ENCODE measurements at places on chromosomes 1 and 21.
A peak's percentile ranks its signal among the peaks of the same experiment; 100 is the strongest.

GRCh38 chr1:161117759-161118581 is at the start of the genes NIT1 and PFDN2:
Gene NIT1 (plus strand): TSS chr1:161118105. CDS start chr1:161118177, 72 bp downstream.
Gene PFDN2 (minus strand): TSS chr1:161118037. CDS start chr1:161118026, 11 bp downstream.
- DNase-seq: peak; percentile 81

- DNase-seq: no peak
Measured at GRCh38 chr1:203167026-203167912, 8.4 kb downstream of the MYBPH start.

- no peak for DNase-seq
Measured at GRCh38 chr1:205054013-205054412, 11.0 kb downstream of the CNTN2 start.

DNA sequence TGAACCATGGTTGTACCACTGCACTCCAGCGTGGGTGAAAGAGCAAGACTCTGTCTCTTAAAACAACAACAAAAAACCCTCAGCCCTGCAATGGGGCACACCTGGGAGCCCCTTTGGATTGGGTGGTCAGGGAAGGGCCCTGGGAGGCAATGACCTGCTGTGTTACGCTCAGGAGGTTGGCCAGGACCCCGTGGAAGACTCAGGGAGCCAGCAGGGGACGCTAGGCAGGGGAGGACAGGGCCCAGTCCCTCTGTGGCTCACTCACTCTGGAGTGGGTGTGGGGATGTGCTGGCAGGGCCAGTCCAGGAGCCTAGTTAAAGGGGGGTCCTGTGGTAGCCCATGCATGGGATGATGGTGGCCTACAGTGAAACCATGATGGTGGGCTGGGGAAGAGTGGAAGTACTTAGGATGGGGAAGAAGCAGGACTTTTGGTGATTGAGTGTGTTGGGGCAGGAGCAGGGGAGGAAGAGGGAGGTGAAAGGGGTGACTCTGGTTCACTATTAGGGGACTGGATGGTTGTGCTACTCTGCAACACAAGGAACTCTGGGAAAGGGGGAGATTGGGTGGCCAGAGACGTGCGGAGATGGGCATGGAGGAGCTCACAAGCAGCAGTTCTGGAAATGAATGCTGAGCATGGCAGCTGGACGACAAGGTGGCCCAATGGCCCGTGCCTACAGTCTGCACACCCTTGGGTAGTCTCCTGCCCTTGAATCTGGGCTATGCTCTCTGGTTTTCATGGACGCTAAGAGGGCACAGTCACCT is 56.3 kb upstream of the FAM20B start:
- no peak for DNase-seq

GRCh38 chr1:91545506-91546300 is 45.1 kb downstream of the CDC7 start:
- no peak for DNase-seq

GRCh38 chr1:205530116-205530515 is 25.6 kb downstream of the CDK18 start:
- no peak for DNase-seq

- DNase-seq: no peak
Measured at GRCh38 chr1:229208481-229208880, 62.4 kb upstream of the RAB4A start.

DNA sequence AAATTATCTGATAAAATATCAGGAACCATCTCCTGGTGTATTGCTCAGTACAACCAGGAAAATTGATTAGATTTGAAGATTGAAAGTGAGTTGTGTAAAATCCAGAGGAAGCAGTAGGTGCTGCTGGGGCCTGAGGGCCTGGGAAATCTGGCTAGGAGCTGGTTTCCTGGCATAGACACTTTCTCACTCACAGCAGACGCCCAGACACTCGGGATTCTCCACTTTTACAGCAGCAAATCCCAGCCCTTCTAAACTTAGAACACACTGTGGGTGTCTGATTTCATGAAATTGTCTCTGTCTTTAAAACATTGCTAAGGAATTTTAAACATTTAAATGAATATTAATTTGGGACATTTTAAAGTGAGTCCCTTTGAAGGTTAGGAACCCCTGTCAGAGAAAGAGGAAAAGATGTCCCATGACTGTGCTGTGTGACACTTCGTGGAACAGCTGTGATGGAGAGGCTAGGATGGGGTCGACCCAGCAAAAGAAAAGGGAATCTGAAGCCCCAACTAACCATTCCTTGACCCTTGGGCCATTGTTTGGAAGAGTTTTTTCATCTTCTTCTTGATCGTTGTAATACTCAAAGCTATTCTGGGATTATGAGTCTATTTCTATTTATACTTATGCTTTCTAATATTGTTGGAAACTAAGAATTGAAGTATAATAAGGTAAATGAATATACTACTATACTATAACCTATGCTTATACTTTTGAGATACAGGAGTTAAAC is 49.0 kb upstream of the VAMP3 start:
- DNase-seq: no peak

DNA sequence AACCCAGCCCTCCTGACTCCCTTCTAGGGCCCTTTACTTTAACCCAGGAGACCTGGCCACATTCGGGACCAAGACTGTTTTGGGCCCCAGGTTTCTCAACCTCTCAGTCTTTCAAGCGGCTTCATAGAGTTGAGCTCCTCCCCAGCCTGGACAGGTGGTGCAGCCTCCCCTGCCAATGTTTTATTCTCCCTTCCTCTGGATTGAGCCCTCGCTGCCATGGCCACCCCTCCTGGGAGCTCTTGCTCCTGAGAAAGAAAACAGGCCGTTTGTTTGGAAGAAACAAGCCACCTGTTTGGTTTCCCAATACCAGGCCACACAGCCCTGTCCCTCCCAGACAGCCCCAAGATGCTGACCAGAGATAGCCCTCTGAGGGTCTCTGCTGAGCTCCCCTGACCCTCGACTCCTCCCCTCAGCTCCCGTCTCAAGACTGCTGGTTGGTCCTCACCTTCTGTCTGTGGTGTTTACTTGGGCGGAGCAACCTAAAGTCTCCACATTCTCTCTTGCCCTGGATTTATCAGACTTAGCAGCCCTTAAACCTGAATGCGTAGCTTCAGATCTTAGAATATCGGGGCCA is 3.3 kb downstream of the TMEM51 start:
- no peak for DNase-seq

- DNase-seq: peak; percentile 86
Measured at GRCh38 chr1:227437495-227438008, 119.3 kb upstream of the CDC42BPA start.

DNA sequence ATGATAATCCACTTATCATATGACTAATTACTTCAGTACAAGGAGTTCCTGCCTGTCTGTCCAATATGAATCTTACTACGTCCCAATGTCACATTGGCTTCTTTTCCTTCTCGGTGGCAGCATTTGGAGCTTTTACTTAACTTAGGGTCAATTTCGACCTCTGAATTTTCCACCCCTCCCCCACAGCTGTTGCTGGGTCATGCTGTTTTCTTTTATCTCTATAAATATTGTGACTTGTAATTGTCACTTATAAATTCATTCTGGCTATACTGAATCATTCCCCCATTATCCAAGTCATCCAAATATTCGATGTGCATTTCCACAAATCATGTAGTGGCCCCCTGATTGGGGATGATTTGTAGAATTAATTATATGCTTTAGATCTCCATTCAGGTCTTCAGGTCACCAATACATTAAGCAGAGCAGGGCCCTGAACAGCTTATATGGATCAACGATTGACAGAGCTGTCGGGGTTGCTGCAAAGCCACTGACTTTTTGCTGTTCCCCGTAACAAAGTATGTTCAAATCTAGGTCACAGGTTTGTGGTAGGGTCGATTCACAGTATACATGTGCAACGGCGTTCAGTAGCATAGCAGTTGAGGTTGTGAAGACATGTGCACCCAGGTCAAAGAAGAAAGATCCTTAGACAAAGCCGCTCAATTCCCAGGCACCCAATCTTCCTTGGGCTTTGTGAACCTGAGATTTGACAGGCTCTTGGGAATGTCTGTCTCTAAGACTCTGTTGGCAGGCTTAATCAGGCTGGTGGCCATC is 18.3 kb upstream of the RNU1-4 start:
- no peak for DNase-seq

DNA sequence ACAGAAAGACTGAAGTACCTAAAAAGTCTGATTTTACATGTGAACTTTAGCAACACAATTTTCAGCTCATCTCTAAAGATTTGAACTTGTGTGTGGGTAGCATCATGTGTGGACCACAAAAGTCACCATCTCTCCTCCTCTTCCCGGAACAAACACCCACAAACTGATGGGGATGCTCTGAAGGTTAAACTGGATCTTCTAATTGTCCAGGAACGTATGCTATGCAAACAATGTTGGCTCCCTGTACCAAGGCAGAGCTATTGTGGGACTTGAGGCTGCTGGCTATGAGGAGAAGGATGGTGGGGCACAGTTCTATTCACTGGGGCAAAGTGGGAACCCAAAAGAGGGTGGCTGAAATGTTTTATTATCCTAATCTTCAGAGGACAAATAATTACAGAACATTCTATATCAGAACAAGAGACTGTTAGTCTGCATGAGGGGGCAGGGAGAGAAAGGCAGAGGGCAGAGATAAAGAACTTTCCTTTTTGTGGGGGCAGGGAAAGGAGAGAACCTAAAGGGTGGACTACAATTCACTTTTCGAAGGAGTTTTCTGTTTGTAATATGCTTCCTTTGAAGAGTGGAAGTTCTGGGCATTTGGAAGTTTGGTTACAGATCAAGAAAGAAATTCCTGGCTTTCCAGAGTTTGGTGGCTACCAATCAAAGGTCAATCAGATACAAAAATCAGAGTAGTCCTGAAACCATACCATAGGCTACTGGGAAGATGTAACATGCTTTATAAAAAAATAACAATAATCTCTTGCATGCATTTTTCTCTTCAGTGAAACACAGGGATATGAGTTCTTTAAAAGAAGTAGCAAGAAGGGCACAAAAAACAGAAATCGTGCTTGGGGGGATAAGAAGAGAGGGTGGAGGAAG is 62.9 kb downstream of the GADD45A start:
- no peak for DNase-seq

- no peak for DNase-seq
Measured at GRCh38 chr1:151841141-151841540, 1.5 kb upstream of the C2CD4D start.

DNA sequence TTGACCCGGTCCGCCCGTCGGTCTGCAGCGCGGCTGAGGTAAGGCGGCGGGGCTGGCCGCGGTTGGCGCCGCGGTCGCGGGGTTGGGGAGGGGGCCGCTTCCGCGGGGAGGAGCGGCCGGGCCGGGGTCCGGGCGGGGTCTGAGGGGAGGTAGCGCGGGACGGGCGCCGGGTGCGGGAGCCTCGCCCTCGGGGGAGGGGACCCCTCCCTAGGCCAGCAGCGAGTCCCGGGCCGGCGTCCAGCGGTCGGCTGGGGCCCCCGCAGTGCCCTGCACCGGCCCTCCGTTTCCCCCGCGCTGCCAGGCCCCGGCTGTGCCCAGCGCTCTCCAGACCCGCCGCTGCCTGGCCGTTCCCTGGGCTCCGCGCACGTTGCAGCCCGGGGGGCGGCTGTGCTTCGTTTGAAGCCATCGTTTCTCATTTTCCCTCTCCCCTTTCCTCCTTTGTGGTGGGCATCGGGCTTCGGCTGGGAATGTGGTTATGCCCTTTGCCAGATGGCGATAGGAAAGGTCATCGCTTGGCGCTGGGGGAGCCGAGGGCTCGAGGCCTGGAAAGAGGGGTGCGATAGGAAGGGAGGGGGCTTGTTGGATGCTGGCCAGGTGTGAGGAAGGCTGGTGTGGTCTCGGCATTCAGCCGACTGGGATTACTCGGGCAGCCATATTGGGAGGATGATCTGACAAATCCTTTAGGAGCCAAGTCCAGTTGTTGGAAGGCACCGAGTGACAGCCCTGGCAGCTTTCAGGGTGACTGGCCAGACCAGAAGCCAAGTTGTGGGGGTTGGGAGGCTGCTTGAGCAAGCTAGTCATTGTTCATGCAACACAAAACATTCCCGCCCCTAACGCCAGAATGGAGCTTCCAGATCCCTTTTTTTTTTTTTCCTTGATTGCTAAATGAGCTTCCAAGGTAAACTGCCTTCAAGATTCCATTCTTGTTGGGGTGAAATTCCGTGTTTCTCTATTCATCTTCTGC is 753 bp downstream of the KIF1B start:
- peak; percentile 49 for DNase-seq

- DNase-seq: no peak
Measured at GRCh38 chr1:156167536-156167935, 14.2 kb downstream of the SEMA4A start.

DNA sequence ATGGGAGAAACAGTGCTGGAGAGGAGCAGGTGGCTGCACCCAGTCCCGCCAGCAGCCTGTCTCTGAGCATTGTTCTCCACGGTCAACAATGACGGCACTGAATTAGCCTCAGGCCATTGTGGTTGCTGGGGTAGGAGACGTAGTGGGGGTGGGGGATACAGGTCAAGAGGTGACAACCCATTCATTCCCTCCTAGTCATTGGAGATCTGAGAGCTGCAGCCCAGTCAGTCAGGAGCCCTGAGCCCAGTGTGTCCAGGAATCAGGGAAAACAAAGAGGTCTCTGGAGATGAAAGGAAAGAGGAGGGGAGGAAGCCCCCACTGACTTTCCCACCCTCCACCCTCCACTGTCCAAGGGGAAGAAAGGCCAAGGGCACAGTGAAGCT is 15.3 kb downstream of the SMIM12 start:
- no peak for DNase-seq

DNA sequence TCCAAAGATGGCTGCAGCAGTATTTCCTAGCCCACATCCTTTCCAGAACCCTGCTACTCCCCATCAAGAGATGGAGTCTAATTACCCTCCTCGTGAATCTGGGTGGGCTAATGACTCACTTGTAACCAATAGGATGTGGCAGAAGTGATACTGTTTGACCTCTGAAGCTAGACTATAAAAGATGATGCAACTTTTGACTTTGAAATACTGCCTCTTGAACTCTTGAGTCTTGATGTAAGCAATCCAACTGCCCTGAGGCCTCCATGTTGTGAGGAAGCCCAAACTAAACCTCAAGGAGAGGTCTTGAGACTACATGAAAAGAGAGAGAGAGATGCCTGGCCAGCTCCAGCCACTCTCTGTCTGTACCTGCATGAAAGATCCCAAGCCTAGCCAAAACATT is 29.5 kb downstream of the LMO4 start:
- DNase-seq: no peak

GRCh38 chr1:3787349-3787715 is 9.0 kb downstream of the LRRC47 start:
- DNase-seq: no peak

GRCh38 chr1:44334968-44335367 is 20.1 kb downstream of the ERI3 start:
- DNase-seq: no peak

DNA sequence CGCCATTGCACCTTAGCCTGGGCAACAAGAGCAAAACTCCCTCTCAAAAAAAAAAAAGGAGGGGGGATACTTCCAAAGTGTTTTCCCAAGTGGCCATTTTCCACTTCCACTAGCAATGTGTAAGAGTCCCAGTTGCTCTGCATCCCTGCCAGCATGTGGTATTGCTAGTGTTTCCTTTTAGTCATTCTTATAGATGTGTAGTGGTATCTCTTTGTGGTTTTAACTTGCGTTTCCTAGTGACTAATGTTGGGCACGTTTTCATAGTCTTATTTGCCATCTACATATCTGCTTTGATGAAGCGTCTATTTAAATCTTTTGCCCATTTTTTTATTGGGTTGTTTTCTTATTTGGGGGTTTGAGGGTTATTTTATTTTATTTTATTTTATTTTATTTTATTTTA is 31.1 kb downstream of the INAVA start:
- DNase-seq: no peak

- no peak for DNase-seq
Measured at GRCh38 chr1:224132901-224133300, 19.0 kb downstream of the FBXO28 start.

GRCh38 chr21:28496517-28496916 is 496.2 kb downstream of the LTN1 start:
- no peak for DNase-seq
